Stimulated activated CD4-positive, alpha-beta T cell treated with anti-CD3 and anti-CD28 coated beads, Interleukin-12 subunit alpha, Interleukin-12 subunit beta, amount 100 ng/mL, for 48 hours (primary cell): ENCODE measurements at places on chromosomes 13 and 19.
A peak's percentile ranks its signal among the peaks of the same experiment; 100 is the strongest.

DNA sequence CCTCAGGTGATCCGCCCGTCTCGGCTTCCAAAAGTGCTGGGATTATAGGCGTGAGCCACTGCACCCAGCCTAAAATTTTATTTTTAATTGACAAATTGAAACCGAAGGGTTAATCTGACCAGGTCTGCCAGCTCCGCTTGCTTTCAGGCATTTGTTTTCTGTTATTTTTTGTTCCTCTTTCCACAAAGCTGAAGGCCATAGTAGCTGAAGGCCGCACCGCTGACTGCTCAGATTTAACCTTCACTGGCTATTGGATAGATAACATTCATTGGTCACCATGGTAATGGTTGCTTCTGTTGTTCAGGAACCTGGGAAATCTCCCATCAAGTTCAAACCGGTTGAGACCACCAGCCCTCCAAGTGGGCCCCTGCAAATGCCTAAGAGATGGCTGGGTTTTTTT, 124.5 kb upstream of the USP29 start:
- no peak for DNase-seq

- DNase-seq, result no peak
Measured at GRCh38 chr13:73331556-73331955, 272.8 kb downstream of the KLF5 start.

DNA sequence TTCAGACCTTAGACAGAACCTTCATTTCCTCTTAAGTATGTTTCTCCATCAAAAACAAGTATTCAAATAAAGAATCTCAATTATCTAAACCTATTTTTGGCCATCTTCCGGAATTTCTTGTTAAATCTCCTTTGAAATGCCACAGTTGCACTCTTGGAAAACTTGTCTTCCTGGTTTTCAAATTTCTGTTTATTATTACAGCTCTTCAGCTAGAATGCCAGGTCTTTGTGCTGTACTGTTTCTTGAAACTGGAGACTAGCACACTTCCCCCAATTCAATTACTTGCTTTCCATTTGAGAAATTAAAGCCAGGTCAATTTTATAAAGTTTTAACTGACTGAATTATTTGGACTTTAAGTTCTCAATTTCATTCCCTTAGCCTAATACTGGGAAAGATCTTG, 10.2 kb downstream of the KCNRG start:
- no peak for DNase-seq

GRCh38 chr13:50687545-50687944, 155.9 kb downstream of the DLEU7 start:
- DNase-seq, result no peak

DNA sequence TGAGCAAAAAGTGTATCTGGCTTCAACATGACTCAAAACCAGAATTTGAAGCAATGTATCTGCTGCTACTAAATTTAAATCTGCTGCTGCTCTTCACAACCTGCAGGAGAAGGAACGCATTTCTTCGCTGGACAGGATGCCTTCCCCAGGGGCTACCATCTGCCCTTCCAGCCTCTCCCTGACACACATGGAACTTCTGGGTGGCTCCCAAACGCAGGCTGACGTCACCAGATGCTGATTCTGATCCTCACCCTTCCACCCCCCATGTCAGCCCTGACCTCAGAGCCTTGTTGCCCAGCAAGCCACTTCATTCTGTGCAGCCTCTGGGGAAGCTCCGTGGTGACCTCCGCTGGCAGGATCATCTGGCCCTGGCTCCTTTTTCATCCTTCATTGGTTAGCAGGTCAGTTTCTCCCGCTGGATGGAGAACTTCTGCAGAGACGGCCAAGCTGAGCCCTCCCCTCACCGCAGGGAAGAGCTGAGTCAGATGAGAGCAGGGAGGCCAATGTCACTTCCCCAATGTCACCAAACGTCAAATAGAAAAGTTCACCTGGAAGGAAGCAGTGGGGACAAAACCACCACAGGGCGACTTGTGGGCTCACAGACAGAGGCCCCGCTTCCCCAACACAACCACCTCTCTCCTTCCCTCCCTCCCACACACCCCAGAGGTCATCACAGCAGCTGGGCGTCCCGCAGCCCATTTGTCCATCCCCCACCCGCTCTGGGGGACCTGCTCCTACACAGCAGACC, 14.0 kb upstream of the RAB20 start:
- DNase-seq, result no peak

DNA sequence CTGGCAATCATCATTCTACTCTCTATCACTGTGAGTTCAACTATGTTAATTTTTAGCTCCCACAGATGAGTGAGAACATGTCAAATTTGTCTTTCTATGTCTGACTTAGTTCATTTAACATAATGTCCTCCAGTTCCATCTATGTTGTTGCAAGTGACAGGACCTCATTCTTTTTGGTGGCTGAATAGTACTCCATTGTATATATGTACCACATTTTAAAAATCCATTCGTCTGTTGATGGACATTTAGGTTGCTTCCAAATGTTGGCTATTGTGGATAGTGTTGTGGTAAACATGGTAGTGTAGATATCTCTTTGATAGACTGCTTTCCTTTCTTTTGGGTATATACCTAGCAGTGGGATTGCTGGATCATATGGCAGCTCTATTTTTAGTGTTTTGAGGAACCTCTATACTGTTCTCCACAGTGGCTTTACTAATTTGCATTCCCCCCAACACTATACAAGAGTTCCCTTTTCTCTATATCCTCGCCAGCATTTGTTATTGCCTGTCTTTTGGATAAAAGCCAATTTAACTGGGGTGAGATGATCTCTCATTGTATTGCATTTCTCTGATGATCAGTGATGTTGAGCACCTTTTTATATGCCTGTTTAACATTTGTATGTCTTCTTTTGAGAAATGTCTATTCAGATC, 124.1 kb downstream of the PCCA start:
- no peak for DNase-seq

DNA sequence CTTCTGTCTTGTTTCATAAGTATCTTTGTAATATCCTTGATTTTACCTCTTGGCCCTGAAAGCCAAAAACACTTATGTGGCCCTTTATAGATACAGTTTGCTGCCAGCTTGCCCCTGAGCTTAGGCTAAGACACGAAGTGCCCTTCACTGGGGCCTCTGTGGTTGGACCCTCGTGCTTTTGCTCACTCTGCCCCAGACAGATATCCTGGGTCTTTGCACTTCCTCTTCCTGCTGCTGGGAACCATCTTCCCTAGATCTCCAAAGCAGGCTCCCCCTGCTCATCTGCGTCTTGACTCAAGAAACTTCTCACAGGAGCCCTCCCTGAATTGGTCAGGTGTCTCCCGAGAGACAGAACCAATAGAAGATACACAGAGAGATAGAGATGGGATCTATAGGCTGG, 2.0 kb upstream of the TNFSF14 start:
- DNase-seq, result no peak

DNA sequence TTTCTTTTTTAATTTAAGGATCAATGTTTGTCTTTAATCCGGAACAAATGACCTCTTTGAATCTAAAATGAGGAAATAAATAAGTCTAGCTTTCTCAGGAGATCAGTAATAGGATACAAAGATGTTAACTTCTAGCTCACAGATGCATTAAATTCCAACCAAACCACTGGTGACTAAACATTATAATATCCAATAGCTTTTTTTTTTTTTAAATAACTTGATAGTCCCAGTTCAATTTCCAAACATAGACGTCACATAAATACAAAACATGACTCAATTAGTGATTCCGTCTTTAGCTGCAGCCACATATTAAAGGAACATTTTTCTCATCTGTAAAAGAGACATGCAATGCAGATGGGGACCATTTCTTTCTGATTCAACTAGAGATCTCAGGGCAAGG, 390.5 kb upstream of the PCDH9 start:
- no peak for DNase-seq

- no peak for DNase-seq
Measured at GRCh38 chr19:478976-479375, 17.3 kb upstream of the MADCAM1 start.

- DNase-seq, result no peak
Measured at GRCh38 chr19:1261798-1262622, 7.1 kb upstream of the CIRBP start.

DNA sequence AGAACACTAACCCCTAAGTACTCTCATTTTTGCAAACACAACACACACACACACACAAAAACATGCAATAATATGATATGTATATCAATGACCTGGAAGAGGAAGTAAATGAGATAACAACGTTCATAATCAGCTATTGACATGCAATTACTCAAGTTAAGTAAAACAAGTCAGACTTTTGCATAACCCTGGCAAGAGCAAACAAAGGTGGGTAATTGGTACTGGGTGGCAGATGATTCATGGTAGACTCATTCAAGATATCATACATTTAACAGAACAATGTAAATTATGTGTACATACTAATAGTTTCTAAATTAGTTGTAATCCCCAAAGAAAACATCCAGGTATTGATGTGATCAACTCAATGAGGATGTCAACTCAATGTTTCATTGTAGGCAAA, 508.8 kb downstream of the DACH1 start:
- DNase-seq, result no peak

DNA sequence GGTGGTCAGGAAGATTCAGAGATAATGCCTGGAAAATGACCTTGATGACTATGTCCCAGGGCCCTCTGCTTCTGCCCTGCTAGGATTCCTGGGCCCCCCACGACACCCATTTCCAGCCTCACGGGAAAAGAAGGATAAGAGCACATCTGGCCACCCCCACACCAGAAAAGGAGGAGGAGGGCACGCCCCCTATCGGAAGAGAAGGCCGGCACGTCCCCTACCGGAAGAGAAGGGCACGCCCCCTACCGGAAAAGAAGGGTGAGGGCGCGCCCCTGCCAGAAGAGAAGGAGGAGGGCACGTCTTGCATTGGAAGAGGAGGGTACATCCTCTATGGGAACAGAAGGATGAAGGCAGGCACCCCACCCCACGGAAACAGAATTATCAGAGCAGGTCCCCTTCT, 84.3 kb downstream of the IER2 start:
- peak; percentile 55 for DNase-seq
